ENCODE measurements at places on chromosomes 1 and 21. TPM values are rescaled to one million over a fixed set of nuclear protein-coding genes. Genes with fewer than 3 reads are reported as not detected.

The GCSAML gene
- 0.52 TPM for total RNA-seq

The COL9A2 gene
- total RNA-seq, result 7.8 TPM

The SUSD4 gene
- total RNA-seq, result 4.7 TPM

The AKR7A3 gene
- 0.52 TPM for total RNA-seq

The SASS6 gene
- 1.6 TPM for total RNA-seq

All from skeletal muscle tissue (tissue), 5 donors.